T-helper 1 cell (primary cell): ENCODE measurements at places on chromosomes 11 and 22.

DNA sequence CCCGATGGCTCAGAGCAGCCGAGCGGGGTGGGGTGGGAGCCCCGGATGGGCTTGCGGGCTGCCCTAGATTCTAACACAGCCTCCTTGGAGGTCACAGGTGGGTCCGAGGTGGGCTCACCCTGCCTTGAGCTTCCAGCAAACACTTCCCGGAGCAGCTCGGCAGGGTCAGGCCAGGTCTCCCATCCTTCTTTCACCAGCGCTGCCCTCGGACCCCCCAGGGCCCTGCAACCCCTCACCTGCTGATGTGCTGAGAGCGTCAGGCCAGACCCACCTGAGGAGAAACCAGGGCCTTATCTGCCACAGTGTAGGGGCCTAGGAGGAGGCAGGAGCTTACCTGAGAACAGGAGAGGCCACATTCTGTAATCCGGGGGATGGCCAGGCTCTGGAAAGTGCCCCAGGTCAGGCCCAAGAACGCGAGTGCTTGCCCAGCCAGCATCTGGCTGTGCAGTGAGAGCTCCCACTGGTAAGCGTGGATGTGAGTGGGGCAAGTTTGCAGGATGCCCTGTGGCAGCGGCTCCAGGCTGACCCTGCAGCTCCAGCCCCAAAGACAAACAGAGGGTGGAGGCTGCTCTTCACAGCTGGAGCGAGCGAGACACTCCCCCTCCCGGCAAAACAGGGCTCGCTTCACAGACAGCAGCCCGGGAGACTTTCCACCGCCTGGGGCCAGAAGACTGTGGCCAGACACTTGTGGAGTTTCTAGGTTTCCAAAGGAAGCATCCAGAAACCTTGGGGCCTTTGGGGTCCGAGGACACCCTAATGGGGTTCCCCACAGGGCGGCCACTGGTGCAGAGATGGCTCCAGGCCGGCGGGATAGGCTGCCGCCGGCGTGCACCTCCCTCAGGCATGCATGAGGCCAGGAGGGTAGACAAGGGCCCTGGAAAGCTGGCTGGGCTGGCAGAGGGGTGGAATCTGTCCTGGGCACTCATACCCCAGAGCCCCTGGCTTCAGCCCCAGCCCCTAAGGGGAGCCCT lies at the start of gene IL17REL:
IL17REL (minus strand) TSS at position 555 of the 971 bp plus-strand sequence; CDS start at position 436, 119 bp downstream.
- DNase-seq: no peak

- DNase-seq: no peak
Observed at GRCh38 chr11:8333376-8333775, 69.7 kb upstream of the LMO1 start.

DNA sequence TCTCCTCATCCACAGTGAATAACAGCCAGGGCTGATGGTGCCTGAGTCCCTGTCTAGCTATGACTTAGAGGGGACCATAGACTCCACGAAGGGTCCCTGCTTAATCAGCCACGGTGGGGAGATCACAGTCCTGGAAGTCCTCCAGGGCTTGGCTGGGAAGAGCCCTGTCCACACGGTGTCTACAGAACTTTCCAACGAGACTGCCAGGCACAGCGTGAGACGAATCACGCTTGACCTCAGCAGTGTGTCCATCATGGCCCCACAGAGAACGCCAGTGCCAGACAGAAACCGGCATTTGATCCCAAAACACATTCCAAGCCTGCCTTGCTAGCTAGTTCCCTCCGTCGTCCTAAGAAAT lies 143.4 kb downstream of the CRYBB2 start:
- no peak for DNase-seq

DNA sequence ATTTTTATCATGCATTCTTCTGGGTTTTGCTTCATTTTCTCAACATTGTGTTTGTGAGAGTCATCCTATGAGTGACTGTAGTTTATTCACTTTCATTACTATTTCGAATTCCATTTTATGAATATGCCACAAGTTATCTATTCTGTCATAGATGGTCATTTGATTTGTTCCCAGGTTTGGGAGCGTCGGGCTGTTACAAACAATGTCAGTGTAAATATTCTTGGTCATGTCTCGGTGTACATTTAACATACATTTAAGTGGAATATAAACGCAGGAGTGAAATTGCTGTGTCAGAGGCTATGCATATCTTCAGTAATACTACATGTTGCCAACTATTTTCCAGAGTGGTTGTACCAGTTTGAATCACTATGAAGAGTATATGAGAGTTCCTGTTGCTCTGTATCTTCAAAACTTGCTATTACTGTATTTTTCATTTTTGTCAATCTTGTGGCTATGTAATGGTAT lies 2.4 kb downstream of the TRIM44 start:
- no peak for DNase-seq

DNA sequence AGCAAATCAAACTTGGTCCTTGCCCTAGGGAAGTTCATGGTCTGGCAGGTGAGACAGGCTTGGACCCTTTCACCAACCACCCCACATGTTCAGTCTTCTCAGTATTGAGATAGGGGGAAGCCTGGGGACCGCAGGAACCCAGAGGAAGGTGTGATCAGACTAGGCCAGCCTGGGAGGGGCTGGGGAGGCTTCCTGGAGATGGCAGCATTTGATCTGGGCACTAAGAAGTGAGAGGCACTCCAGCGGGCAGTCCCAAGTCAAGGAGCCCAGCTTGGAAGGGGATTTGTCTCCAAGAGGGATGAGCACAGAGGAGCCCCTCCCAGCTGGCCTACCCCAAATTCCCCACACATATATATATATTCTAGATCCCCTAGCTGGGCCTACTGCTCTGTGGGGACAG lies 5.4 kb downstream of the LRRC32 start:
- DNase-seq: no peak
